ENCODE measurements at places on chromosomes 12 and 14. TPM values are rescaled to one million over a fixed set of nuclear protein-coding genes. Genes with fewer than 3 reads are reported as not detected.

GRCh38 chr12:78697817-78698415, 166.7 kb upstream of the SYT1 start:
- DNase-seq, result no peak

DNA sequence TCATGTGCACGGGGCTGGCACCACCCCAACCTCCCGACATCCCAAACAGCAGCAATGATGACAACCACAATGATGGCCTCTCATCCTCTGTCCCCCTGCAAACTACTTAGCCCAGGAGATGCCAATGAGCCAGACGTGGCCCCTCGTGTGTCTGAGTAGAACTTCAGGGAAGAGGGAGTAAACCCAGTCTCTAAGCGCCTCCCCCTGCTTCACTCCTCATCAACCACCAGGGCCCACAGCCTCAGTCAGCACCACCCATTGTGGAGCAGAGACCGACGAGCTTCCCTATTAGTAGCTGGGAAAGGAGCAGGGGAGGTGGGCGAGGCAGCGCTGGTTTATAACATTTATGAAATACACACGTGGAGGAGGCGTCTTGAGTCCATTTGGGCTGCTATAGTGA, 182.7 kb upstream of the SFSWAP start:
- no peak for DNase-seq

- no peak for DNase-seq
These were observed 71.2 kb upstream of the HOXC13 start for GRCh38 chr12:53867216-53868012.

The PIK3C2G gene
- total RNA-seq, result 0.69 TPM

Measured in upper lobe of right lung (tissue), 1 donor.